T-helper 1 cell (primary cell): ENCODE measurements at places on chromosomes 7 and 10.

- DNase-seq, result no peak
Observed at GRCh38 chr10:34384372-34384771, 430.7 kb downstream of the PARD3 start.

- no peak for DNase-seq
Observed at GRCh38 chr10:21195252-21195651, 298.1 kb upstream of the NEBL start.

DNA sequence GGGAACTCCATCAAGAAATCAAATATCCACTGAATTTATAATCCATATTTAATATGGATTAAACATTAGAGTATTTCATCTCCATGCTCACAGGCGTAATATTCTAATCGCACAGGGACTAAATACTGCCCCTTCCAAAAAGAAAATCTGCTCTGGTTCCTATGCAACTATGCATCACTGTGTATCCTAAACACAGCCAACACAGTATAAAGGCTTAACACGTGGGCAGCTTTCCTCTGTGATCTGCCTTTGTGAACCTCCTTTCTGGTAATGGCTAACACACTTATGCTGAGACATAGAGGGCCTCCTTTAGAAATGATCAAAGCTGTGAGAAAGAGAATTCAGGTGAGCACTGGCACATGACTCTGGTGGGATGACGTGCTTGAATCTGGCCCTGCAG lies 110.2 kb downstream of the RAB11FIP2 start:
- no peak for DNase-seq

DNA sequence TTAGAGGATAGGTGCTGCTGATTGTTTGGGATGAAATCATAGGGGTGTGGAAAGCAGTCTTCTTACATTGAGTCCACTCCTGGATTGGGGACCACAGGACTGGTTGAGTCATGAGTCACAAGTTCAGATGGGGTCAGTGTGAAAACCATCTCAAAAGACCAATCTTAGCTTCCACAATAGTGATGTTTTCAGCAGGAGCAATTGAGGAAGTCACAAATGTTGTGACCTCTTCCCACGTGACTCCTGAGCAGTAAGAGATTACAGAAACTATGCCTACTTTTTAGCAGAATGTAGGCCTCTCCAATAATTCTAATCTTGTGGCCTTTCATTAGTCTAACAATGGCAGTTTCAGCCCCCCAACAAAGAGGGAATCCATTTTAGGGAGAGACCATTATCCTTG lies 256.9 kb upstream of the CDC14C start:
- DNase-seq, result no peak

DNA sequence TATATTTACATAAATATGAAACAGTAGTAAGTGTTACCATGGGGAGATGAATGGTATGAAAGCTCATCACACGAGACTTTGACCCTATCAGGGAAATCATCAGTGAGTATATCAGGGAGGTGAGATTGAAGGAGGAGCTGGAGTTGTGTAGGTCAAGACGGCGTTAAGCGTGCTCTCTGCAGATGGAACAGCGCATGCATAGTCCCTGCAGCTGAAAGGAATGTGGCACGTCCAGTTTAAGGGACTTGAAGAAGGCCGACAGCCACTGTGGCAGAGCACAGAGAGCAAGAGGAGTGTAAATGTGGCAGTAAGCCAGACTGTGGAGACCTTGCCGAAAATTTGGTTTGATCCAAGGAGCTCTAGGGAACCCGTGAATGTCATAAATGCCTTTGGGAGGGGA lies 38.9 kb downstream of the POU6F2 start:
- DNase-seq, result no peak

DNA sequence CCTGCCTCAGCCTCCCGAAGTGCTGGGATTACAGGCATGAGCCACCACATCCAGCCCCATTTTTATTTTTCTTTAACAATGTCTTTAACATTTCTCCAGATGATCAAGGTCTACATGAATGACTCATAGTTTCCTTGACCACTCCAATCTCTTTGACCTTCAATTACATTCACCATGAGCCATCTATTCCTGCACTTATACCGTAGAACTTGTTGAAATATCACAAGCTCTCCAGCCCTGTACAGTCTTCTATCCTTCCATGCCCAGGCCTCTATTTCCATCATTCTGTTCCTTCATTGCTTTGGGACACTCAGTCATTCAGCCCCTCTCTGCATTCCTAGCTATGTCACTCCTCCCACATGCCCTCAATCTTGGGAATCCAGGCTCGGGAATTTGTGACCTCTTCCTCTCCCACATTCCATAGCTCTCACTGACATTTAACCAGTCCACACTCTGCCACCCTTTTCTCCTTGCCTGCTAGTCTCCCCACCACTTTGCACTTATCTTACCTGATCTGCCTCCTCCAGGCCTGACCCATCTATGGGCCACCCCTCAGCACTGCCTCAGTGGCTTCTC lies 151.8 kb upstream of the STK17A start:
- no peak for DNase-seq

GRCh38 chr10:50439187-50439586 lies 184.6 kb downstream of the SGMS1 start:
- no peak for DNase-seq

GRCh38 chr10:45075826-45076380 lies 75.2 kb downstream of the ZNF22 start:
- no peak for DNase-seq

- no peak for DNase-seq
Observed at GRCh38 chr10:129605986-129606518, 139.0 kb downstream of the MGMT start.

DNA sequence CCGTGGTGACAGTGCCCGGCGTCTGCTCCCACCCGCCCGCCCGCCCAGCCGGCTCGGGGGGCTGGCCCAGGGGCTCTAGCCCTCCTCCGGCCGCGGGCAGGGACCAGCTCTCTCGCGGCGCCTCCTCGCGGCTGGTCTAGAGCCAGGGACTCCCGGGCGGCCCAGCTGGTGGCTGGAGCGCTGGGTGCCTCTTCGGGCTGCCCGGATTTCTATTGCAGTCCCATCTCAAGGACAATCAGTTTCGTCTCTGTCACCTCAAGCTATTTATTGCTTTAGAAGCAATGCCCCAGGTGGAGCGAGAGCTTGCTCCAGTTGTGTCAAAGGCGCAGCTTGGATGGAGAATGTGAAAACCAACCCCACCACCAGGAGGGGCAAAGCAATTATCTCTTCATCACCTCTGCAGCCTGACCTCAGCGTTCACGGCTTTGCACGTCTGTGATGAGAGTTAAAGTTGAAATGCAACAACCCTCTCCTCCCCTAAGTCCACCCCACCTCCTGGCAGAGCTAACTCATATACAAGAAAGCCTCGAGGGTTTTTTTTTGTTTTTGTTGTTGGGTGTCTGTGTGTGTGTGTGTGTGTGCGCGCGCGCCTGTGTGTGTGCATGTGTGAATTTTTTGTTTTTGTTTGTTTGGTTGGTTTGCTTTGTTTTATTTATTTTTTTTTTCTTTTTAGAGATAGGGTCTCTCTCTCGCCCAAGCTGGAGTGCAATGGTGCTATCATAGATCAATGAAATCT lies at the start of gene ITGA8:
Gene ITGA8 (minus strand): TSS at position 24 of the 736 bp plus-strand sequence. CDS start 151 bp downstream, outside the sequence.
- DNase-seq, result peak; percentile 20

DNA sequence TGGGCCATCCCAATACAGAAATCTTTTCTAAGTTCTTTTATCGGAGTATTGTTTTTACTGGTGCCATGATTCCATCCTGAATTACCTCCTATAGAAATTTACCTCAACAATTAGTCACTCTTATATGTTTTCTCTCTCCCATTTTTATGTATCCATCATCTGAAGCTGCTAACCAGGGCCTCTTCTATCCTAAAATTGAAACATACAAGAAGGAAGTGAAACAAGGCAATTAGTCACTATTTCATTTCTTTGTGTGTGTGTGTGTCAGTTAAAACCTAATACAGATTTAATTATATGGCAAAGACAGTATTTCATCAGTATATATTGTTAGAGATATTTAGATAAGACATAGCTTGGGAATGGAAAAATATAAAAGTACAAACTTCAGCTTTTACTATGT lies 148.4 kb upstream of the AHR start:
- DNase-seq, result no peak

DNA sequence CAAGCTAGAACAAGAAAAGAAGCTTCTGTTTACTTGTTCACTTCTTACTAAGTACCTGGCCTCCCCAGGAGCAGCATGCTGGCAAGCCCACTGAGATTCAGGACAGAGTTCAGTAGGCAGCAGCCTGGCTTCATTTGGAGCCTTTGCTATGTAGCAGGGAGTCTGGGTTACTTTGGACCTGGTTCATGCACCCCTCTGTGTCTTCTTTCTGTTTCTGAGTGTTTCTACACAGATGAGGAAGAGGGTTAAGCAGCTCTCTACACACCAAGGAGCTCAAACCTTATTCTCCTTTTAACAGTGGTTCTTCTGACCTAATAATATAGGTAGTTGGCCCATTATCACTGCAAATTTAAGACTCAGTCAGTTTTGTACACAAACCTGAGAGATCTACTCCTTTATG lies 152.9 kb downstream of the ARID5B start:
- no peak for DNase-seq

DNA sequence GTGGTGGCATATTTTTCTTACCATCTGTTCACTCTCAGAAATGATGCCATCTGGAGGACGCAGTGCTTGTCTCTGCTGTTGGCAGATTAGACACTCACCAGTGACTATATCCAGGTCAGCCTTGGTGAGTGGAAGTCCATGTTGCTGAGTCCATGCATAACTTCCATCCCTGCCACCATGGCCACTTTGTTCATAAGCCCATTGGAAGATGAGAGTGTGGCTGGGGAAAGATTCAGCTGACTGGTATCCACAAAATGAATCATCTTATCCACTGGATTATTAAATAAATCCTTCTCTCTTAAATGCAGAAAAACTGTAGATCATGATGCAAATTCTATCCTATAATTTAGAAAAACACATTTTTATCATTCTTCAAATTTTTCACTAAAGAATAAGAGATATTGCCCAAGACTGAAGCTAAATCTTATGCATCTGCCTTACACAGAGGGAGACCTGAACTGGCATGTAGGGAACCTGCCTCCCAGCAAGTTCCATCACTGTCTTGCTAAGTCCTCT lies 726.9 kb downstream of the TNS3 start:
- DNase-seq, result no peak

DNA sequence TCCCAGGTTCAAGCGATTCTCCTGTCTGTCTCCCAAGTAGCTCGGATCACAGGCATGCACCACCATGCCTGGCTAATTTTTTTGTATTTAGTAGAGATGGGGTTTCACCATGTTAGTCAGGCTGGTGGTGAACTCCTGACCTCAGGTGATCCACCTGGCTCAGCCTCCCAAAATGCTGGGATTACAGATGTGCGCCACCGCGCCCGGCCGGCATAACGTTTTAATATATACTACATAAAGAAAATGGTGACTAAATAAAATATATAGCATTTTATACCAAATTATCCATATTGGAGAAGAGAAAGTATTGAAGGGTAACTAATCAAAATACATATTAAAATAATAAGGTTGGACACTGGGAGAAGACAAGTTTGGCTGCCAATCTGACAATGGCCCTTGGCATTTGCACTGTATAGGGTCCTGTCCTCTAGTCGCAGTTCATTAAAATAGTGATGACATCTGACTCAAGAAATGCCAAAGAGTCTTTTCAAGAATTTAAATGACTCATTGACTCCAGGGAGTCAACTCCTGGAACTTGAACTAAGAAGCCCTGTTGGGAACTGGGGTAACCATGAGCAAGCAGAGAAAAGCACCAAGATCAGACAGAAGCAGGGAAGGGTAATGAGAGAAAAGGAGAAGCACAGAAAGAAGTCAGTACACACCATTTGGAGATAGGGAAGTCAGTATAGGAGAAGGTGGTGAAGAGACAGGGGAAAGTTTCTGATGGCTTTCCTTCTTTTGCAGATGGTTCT lies 91.1 kb downstream of the CH25H start:
- no peak for DNase-seq

GRCh38 chr7:102317231-102318059 lies 30.8 kb downstream of the SH2B2 start:
- DNase-seq, result no peak

DNA sequence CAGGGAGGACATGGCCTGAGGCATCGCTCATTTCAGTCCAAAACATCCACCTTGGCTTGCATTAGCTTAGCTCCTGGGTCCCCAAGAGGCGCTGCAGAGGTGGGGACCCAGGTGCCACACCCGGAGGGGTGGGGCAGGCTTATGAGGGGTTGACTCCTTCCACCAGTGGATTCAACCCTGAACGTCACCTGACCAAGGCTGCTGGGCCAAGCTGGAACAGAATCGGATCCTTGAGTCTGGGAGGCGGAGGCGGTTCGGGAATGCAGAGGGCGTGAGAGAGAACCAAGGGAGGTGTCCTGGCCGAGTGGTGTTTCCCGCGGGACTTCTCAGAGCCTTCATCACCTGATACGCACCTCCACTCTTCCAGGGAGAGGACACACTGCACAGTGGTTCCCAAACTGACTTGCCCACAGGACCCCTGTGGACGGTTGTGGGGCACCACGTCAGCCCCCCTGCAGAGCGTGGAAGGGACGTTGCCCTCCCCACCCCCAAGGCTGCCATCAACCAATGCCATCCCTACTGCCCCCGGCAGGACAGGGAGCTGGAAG lies 4.5 kb upstream of the MICALL2 start:
- no peak for DNase-seq

DNA sequence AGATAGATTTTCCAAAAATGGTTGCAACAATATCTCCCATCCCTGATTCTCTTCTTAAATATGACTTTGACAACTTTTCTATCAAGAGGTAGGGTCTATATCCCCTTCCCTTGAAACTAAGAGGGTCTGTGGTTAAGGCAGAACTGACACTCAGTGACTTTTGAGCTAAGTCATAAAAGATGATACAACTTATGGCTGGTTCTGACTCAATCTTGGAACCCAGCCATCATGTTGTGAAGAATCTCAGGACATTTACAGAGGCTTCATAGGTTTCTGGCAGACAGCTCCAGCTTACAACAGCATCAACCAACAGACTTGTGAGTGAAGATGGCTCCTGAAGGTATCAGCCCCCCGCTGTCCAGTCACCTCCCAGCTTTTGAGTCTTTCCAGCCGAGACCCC lies 203.5 kb downstream of the RNLS start:
- DNase-seq, result no peak

DNA sequence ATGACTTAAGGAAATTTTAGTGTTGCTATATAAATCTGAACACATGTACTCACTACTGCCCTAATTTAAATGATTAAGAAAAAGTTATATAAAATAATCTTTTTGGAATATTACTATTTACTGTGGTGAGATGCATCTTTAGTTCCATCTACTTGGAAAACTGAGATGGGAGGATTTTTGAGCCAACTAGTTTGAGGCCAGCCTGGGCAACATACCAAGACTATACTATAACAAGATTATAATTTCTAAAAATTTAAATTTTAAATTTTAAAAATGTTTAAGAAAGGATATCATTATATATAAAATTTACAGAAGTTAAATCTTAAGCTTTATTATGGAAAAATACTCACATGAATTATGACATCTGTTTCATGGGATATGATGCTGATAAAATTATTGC lies 530.8 kb upstream of the IGFBP3 start:
- DNase-seq, result no peak

DNA sequence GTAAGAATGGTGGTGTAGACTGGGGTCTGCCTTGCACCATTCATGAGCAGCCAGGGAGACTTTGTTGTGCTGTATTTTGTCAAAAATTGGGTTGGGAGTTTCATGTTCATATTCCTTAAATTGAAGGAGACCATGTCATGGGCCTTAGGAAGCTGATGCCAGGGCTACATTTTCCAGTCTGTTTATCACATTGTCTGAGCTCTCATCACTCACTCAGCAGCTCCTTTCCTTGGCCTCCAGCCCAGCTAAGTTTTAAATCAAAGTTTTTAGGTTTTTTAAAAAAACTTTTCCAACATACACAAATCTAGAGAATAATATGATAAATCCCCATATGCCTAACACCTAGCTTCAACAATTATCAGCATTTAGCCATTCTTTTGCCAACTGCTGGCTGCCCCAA lies 12.6 kb upstream of the FAM13C start:
- DNase-seq, result no peak

GRCh38 chr7:36925691-36926090 lies 201.4 kb upstream of the AOAH start:
- no peak for DNase-seq
